ENCODE measurements at places on chromosomes 3 and 15.

GRCh38 chr3:145943952-145944351, 217.0 kb downstream of the PLOD2 start:
- no peak for DNase-seq

- DNase-seq: no peak
Measured at GRCh38 chr3:43212914-43213611, 73.3 kb upstream of the SNRK start.

- no peak for DNase-seq
Measured at GRCh38 chr15:58522391-58522790, 90.6 kb downstream of the LIPC start.

DNA sequence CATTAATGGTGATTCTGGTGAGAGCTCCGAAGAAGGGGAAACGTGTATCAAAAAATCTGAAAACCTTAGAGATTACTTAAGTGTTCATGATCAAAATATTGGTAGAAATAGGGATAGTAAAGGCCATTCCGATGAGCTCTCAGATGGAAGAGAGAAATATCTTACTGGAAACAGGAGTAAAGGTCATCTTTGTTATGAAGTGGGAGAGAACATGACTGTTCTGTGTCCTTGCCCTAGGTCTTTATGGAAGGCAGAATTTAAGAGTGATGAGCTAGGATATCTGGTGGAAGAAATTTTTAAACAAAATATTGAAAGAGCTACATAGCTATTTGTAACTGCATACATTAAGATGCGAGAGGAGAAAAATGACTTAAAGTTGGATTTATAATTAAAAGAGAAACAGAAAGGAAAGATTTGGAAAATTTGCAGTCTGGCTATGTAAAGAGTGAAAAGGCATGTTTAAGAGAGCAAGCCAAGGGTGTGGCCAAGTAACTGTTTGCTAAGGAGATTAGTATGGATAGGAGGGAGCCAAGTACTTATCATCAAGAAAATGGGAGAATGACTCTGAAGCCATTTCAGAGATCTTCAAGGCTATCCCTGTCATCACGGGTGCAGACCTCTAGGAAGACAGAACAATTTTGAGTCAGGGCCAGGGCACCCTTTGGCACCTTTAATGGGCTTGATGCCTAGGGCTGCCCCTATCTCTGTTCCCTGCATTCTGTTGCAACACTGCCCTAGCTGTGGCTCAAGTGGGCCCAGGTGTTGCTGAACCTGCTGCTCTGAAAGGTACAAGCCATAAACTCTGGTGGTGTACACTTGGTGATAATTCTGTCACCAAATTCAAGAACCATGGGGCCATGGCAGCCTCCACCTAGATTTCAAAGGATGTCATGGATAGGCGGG, 27.3 kb downstream of the SLMAP start:
- no peak for DNase-seq

DNA sequence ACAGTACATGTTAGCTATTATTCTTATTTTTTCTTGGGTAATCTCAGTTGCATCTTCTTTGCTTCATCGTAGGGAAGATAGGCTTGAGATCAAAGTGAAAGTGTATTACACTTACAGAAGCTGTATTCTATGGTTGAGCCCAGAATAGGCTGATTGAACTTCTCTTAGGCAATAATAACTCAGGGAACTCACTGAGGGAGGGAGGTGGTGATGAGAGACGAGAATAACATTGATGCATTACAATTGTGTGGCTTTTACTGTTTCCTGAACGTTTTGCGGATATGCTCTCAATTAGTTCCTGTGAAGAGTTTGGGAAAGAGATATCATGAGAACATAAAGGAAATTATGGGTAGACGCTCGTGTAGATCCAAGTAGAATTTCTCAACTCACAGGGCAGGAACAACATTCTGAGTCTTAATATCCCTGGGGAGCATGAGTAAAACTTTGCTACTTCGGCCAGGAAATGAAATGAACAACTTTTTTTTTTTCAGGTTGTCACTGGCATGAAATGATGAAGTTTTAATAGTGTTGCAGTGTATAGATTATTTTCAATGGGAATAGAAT, 302.2 kb downstream of the TUSC7 start:
- no peak for DNase-seq
